ENCODE measurements at places on chromosomes 12 and 14.

- DNase-seq: no peak
Observed at GRCh38 chr14:82190742-82191141, 657.1 kb upstream of the SEL1L start.

GRCh38 chr14:81454572-81455218, 54.6 kb upstream of the STON2 start:
- no peak for DNase-seq

GRCh38 chr14:34013721-34014060, 62.8 kb upstream of the EGLN3 start:
- DNase-seq: no peak

DNA sequence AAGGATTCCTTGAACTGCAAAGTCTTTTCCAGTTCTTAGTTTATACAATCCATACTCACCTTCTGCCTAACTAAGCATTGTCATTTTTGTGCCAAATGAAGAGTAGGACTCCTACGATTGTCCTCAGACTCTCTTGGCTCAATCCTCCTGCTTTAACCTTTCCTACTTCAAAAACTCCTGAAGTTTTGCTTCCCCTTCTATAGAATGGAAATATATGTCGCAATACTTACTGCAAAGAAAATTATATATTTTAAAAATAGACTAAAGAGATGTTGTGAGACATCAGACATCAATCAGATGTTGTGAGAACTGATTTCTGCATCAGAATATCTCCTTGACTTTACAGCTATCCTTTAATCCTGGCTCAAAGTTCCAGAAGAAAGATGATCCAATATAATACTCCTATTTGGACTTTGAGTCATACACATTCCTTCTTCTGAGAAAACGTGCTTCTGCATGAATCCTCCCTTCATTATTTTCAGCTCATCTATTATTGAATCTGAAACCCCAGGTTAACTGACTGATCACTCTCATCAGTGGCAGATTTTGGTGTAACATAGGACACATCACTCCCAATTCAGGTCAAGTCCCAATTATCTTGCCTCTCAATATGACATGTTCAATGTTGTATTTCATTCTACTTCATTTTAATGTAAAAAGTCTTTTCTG, 48.8 kb downstream of the A2M start:
- no peak for DNase-seq

DNA sequence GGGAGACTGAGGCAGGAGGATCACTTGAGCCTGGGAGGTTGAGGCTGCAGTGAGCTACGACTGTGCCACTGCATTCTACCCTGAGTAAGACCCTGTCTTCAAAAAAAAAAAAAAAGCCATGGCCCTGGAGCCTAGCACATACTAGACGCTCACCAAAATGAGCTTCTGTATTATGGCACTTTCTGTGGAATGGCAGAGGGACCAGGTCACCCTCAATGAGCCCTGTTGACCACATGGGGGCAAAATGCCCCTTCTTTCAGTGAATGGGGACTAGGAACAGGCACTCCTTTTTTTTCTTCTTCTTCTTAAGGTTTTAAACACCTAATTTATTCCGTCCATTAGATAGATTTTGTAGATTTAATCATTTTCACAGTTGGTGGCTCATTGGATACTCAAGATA, 50.5 kb downstream of the FAM222A start:
- DNase-seq: no peak

DNA sequence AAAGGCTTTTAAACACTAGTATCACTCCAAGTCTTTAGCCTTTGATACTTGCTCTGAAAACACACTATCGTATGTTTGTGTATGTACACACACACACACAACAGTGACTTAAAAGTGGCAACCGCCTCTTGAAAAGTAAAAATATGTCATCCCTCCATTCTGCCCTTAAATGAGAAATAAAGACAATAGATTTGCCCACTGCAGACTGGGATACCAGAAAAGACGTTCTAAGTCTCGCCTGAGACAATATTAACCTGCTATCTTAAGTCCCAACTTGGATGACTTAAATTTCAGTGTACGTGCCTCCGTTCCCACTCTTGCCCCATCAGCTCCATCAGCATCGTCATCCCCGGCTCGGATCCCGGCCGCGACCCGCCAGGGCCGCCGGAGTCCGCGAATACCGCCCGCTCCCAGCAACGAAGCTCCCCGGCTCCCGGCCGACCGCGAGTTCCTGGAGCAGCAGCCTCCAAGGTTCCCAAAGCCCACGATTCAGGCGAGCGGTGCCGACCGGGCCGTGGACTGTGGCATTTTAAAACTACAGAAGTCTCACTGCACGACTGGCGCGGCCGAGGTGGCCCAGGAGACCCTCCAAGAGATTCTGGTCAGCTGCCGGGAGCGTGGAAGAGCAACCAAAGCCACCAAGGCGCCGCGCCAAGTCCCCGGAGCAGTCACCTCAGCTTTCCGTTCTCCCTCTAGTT, 2.8 kb upstream of the ARID2 start:
- no peak for DNase-seq

- DNase-seq: no peak
Observed at GRCh38 chr12:48627556-48627955, 54.5 kb downstream of the KANSL2 start.

GRCh38 chr12:98895086-98895651, 250.1 kb downstream of the APAF1 start:
- DNase-seq: no peak

GRCh38 chr12:76173756-76174155, 89.3 kb upstream of the NAP1L1 start:
- no peak for DNase-seq

GRCh38 chr12:3207175-3207574, 130.0 kb downstream of the TSPAN9 start:
- no peak for DNase-seq

GRCh38 chr14:69038455-69039287, 59.6 kb upstream of the ACTN1 start:
- DNase-seq: no peak

GRCh38 chr12:100401660-100402059, 44.8 kb downstream of the SLC17A8 start:
- DNase-seq: no peak

DNA sequence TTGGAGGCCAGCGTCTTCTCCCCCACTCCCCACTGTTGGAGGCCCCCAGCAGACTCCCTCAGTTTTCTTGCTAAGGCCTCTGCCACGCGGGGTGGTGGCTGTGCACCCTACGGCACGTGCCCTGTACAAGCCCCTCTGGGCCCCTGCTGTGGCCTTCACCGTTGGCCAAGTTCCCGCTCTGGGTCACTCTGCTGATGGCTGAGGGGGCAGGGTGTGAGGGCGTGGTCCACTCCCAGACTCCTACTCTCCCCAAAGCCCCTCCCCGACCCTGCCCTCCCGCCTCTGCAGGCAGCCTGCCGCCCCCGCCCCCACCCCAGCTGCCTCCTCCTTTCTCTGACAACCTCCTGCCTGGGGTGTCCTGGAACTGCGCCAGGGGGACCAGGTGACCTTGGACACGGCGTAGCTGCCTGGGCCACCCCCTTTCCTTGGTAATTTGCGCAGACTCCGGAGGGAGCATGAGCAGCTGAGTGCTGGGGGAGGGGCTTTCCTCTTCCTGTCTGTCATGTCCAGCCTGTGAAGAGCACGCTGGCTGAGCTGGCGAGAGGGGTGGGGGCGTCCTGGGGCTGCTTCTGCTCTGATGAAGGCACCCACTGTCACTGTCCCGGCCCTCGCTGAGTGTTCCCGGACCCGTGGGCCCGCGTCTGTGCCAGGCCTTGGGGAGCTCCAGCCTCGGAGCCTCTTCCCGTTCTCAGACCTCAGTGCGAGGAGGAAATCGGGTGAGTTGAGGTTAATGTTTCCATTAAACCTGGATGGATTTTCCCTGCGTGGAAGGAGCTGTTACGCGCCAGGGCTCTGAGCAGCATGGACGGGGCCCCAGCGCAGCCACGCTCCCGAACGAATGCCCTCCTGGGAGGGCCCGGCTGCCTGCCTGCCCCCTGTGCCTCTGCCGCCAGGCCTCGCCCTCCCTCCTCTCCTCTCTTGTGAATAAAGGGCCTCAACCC, 85.0 kb downstream of the KIF26A start:
- no peak for DNase-seq

GRCh38 chr14:54735424-54735823, 167.2 kb downstream of the GCH1 start:
- no peak for DNase-seq

Measured in stimulated activated CD8-positive, alpha-beta memory T cell treated with anti-CD3 and anti-CD28 coated beads, Interleukin-7, amount 100 ng/mL, for 1 hour (primary cell).